Anterior cingulate cortex (tissue), 58 donors: ENCODE measurements at places on chromosomes 6 and 20.

GRCh38 chr6:148271711-148272439 is 70.8 kb upstream of the SASH1 start:
- DNase-seq = no peak

- DNase-seq = no peak
Measured at GRCh38 chr6:125947615-125948014, 9.0 kb upstream of the HINT3 start.

DNA sequence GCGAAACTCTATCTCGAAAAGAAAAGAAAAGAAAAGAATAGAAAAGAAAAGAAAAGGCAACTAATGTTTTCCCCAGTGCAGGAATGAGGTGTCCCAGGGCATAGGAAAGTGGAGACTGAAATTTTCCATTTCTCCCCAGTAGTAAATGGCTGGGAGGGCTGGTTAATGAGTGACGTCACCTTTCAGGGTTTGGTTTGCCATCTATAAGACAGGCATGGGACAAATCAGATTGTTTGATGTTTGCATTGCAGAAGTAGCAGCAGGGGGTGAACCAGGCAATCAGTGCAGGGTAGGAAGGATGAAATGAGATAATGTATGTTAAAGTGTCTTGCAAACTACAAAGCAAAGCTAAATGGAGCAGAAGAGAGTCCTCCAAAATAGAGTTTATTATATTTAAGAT is 533.4 kb downstream of the PKHD1 start:
- no peak for DNase-seq

GRCh38 chr20:19750907-19751636 is 7.0 kb upstream of the RIN2 start:
- DNase-seq = no peak

DNA sequence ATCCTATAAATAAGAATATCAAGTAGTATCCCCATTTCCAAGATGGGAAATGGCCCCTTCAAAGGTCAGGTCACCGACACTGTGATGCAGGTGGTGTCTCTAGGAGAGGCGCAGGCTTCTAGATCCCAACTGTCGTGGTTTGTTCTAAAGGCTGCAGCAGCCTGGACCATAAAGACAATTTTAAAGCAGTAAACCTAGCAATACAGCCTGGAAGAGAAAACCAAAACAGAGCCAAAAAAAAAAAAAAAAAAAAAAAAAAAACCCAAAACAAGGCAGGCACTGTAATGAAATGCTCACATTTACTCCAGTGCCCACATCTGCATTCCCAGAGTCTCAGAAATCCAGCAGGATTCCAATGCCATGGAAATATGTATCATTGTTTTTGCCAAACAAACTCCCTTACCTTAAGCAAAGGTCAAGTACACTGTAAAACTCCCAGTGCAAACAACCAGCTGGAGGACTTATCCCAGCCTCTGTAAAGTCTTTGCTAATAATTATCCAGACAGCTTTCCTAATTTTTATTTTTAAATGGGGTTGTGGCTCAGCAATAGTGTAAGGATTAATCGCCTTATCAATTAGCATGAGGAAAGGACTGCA is 98.2 kb downstream of the PSMG4 start:
- no peak for DNase-seq

GRCh38 chr6:35977308-35977707 is 47.1 kb downstream of the SLC26A8 start:
- no peak for DNase-seq

GRCh38 chr6:50272611-50273010 is 222.9 kb upstream of the DEFB112 start:
- DNase-seq = no peak

DNA sequence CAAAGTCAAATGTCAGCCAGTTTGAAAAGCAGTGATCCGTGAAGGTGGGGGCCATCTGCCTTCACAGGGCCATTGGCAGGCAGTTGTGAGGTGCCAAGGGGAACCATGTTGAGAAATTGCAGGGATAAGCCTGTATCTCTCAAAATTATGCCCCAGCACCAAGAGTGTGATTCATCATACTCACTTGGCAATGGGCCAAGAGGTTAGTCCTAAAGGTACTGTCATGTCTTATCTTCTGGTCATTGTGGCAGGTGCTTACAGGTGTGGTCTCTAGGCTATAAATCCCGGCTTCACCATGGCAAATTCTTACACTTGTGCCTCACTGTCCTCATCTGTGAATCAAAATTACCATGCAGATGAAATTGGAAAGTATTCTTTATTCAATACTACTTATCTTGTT is 150.7 kb upstream of the LAMP5 start:
- DNase-seq = no peak

DNA sequence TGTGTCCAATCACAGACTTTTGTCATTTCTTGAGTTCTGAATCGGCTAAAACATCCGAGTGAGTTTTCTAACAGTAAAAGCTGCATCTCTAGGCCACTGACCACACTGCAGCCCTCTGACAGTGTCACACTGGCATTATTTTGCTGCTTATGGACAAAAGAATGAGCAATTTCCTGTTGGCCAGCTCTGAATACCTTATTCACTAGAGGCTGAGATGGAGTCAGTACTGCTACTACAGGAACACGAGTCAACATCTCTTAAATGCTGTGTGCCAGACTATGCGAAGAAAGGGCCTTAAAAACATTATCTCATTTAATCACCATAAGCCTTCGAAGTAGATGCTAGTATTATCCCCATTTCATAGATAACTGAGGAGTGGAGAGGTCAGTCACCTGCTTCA is 42.5 kb upstream of the IPCEF1 start:
- DNase-seq = no peak

DNA sequence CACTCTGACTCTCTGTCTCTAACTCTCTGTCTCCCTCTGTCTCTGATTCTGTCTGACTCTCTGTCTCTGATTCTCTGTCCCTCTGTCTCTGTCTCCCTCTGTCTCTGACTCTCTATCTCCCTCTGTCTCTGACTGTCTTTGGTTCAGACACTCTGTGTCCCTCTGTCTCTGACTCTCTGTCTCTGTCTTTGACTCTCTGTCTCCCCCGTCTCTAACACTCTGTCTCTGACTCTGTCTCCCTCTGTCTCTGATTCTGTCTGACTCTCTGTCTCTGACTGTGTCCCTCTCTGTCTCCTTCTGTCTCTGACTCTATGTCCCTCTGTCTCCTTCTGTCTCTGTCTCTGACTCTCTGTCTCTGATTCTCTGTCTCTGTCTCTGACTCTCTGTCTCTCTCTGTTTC is 21.7 kb upstream of the NOL4L start:
- DNase-seq = no peak

DNA sequence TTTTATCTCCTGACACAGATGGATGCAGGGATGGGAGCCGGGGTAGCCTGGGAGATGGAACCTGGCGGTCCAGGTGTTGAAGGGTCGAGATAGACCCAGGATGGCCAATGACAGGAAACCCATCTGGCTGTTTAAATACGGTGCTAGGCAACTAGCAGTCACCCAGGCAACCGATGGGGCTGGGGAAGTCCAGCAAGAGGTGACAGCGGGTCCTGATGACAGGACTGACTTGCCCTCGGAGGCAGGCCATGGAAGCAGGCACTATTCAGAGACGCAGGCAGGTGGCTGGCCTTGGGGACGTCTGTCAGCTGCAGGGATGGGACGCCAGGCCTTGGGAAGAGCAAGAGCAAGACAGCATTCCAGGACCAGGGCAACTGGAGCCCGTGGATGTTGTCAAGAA is 135.4 kb upstream of the RALGAPA2 start:
- no peak for DNase-seq

- DNase-seq = no peak
Measured at GRCh38 chr6:108302386-108302785, 7.5 kb downstream of the AFG1L start.

GRCh38 chr6:3196770-3197169 is 30.7 kb downstream of the TUBB2B start:
- DNase-seq = no peak

GRCh38 chr6:154353626-154354025 is 3.0 kb downstream of the IPCEF1 start:
- DNase-seq = no peak

GRCh38 chr6:82396964-82397751 is 33.5 kb downstream of the TPBG start:
- no peak for DNase-seq

GRCh38 chr6:123169774-123170095 is 173.7 kb downstream of the CLVS2 start:
- DNase-seq = no peak

- no peak for DNase-seq
Measured at GRCh38 chr6:33770124-33770832, 18.7 kb downstream of the LEMD2 start.

GRCh38 chr20:4856022-4856755 is 134.5 kb downstream of the PRND start:
- DNase-seq = no peak

DNA sequence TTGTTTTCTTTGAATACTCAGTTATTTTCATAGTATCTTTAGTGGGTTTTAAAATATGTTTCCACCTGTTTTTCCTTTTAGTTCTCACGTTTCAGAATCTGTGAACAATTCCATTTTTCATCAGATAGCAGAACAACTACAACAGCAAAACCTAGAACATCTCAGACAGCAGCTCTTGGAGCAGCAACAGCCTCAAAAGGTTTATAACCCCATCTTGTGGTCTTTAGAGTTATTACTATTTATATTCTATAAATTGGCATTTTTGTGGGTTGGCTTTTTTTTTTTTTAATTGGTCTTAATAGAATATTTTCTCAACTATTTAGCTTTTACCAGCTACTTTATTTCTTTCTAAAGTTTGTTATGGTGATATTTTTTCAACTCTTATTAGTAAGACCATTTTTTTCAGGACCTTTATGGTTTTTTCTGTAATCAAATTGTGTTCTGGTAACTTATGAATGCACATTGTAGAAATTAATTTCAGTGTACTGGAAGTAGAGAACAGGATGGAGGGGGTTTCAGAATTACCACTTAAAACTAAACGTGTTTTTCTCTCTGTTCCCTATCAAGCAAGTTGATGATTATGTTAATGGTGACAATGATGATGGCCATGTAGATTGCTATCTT is 72.2 kb downstream of the SCAF8 start:
- no peak for DNase-seq

DNA sequence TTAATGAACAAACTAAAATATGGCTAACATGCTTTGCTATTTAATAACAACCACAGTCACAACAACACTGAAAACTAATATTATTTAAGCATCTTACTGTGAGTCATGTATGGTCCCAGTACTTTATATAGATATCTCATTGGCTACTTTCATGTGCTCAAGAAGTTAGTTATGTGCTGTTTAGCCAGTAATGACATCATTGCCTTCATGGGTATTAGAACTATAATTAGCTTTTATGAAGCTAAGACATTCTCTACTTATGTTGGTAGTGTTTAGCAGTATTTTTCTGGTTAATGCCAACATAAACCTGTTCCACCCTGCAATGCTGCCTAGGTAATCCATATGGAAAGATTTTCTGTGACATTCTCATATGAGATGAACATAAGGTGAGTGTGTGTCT is 56.1 kb downstream of the ADGRG6 start:
- no peak for DNase-seq

DNA sequence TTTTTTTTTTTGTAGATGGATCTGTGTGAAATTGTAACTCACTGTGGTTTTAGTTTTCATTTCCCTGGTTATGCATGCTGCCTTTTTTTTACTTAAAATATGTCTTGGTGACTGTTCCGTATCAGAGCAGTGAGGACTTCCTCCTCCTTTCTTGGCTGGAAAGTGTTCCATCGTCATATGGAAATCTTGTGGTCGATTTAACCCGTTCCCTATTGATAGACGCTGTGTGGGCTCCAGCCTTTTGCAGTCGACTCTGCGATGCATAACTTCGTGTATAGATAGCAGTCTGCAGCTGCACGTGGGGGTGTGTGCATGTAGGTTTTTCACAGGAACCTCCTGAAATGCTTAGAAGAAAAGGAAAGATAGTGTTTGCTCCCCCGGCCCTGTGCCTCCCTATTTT is 28.1 kb upstream of the PNPLA1 start:
- no peak for DNase-seq

GRCh38 chr6:164252291-164252690 is 837.8 kb downstream of the QKI start:
- DNase-seq = no peak
